ENCODE measurements at places on chromosomes 3 and 15. TPM values are rescaled to one million over a fixed set of nuclear protein-coding genes. Genes with fewer than 3 reads are reported as not detected.

DNA sequence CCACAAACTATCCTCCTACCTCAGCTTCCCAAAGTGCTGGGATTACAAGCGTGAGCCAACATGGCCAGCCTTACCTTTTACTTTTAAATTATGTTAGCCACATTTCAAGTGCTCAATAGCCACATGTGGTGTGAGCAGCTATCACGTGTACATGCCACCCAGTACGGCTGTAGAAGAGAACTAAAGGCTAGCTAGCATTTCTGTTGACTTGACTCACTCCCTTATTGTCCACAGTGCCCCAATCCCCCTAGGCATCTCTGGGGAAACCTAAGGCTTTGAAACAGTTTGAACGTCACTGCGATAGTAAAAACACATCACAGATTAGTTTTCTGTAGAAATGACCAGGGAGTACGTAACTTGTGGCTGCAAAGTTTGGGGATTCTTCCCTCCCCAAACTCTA is 12.0 kb downstream of the C15orf40 start:
- ATAC-seq, result peak; percentile 44

The PLA2G4D gene
- total RNA-seq, result 1.5 TPM

DNA sequence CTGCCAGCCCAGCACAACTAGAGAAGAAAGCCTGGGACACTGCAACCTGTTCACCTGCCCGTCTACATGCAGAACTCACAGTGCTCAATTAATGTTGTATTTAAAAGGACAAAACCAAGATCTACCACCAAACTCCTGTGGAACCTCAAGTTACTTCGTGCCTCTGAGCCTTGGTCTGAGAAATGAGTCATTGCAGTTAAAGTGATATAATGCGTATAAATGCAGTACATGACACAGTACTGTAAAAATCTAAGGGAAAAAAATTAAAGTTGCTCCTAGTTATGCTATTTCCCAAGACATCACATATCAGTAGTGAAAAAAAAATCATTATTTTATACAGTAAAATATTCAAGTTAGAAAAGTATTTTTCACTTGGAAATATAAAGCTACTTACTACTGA is 138.9 kb downstream of the ZIC4 start:
- ATAC-seq, result no peak

The CCR9 gene
- total RNA-seq, result not detected

- no peak for ATAC-seq
Observed at GRCh38 chr3:167884481-167884880, 149.0 kb downstream of the SERPINI1 start.

DNA sequence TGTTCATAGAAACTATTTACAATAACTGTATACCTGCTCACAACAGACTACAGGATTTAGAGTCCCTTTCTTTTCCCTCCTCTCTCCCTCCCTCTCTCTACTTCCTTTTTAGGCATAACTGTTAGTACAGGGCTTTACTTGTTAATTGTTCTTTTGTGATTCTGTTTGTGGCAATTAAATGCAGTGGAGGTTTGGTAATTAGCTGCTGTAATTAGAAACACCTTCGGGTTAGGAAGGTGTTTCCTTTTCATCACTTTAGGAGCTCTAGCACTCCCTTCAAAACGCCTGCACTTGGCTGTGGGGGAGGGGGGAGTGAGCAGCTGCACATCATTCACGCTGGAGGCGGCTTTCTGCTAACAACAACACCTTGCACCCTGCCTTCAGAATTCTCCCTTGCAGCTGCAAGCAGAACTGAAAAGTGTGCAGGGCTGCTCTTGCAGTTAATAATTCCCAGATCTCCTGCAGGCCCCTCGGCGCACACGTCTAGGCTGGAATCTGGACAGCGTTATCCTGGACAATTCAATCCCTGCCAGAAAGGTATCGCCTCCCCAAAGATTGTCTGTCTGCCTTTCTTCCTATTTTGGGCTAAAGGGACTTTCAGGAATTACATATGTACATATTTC is 242.6 kb upstream of the RGMA start:
- ATAC-seq, result no peak

GRCh38 chr15:39731266-39731665 is 51.4 kb downstream of the FSIP1 start:
- no peak for ATAC-seq

GRCh38 chr3:31981206-31982181 is at the start of the genes OSBPL10 and ZNF860:
Gene OSBPL10, minus strand, starts transcription at chr3:31981262. Its CDS starts 83 bp downstream, at chr3:31981179.
Gene ZNF860, plus strand, starts transcription at chr3:31981750. Its CDS starts 7,330 bp downstream, at chr3:31989080.
- peak; percentile 93 for ATAC-seq

DNA sequence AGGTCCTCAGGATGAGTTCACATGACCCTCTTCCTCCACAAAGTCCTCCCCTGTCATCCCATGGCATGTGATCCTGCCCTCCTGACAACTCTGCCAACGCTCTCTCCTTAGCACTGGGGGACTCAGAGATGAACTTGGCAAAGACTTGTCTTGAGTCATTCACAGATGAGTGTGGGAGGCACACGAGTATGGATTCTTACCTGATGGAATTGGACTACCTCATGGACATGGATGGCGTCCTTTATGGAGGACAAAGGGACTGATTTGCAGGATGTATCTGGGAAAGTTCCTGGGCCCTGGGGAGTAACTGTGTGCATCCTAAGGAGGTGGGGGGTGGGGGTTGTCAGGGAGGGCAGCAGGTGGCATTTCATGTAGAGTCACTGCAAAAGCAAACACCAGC is 38.2 kb upstream of the TOPBP1 start:
- ATAC-seq, result no peak

DNA sequence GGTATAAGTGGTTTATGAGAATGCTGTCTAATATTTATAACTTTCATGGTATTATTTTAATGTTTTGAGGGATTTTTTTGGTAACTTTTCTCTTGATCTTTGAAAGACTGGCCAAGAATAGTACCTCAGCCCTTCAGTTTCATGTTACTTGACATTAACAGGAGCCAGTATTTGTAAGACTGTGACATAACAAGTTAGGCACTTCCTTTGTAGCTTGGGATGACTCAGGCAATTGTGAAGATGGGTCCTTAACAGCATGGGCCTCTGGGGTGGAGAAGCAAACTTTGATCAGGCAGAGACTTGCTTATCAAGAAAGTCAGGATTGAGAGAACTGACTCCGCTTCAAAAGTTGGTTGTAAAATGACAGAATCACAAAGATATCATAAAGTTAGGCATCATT is 9.5 kb downstream of the LRRC49 start:
- peak; percentile 89 for ATAC-seq

DNA sequence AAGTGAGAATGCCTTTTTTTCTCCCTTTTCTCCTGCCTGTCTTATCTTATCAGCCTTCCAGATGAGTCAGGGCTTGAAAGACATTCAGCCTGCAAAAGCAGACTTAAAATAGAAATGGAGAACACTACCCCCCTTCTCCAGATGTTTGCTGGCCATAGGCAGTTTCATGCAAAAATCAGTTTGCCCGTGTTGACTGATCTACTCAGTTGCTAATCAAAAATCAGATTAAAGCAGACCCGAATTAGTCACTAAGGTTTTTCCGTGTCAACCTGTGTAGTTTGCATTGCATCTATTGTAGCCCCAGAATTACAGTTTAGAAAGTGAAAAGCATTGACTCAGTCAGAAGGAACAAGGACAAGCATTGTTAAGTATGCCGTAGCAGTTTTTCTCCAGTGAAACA is 56.2 kb downstream of the IL5RA start:
- no peak for ATAC-seq

The HSPBAP1 gene
- 3.3 TPM for total RNA-seq

DNA sequence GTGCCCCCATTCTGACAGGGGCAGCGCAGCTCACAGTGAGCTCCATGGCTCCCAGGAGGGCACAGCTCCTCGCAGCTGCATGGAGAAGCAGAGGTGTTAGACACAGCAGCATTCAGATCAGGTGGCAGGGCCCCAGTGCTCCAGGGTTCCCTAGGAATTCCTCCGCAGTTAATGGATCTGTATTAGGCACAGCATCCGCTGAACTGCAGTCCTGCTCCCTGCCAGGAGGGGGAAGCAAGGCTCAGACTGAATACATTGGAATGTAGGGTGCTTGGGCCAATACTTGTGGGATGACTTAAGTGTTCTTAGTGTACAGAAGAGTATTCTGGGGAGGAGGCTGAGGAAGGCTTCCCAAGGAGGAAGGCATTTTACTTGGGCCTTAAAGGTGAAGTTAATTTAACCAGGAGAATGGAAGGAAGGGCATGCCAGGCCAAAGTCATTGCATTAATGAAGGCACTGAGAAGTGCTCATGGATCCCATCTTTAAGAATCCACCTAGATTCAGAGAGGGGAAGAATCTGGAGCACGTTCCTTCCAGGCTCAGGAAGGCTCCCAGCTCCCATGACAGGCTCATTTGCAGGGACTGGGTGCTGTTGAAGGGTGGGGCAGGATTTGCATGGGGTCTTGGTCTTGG is 111.6 kb downstream of the RAB11A start:
- ATAC-seq, result peak; percentile 87

DNA sequence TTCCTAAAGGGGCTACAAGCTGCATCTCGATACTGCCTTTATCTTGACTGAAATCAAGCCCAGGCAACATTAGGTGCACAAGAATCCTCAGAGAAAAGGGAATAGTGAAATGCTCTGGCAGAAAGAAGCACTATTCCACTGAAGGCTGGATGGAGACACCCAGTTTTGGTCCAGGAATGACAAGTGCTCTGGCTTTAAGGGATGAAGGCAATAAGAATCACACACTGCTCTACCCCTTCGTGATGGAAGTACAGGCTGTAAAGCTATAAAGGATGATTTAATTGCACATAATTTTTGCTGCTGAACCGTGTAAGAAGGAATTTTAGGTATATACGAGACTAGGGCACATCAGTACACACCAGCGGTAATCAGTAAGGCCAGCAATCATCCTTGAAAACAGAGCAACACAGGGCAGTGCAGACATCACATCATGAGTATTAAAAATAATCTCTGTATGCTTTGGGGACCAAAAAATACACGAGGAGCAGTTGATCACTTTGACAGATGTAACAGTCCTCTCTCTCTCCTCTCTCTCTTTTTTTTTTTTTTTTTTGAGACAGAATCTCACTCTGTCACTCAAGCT is 414.6 kb upstream of the TBL1XR1 start:
- no peak for ATAC-seq

DNA sequence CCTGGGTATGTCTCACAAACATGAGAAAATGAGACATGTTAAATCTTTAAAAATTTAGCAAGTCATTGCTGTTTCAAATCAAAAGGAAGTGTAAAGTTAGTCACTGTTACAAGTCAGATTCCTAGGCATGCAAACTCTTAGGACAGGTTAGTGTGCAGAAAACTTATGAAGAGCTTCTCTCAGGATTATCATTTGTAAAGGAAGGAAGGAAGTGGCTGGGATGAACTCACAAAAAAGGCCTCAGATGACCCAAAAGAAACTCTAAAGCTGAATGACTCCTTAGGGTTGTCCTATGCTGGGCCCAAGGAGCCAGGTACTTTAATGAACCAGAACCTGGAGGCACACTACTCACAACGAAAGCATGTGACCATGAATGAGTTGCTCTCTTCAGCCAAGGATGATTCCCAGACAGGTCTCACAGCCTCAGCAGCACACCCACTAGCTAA is 25.0 kb downstream of the MSL2 start:
- ATAC-seq, result peak; percentile 91

DNA sequence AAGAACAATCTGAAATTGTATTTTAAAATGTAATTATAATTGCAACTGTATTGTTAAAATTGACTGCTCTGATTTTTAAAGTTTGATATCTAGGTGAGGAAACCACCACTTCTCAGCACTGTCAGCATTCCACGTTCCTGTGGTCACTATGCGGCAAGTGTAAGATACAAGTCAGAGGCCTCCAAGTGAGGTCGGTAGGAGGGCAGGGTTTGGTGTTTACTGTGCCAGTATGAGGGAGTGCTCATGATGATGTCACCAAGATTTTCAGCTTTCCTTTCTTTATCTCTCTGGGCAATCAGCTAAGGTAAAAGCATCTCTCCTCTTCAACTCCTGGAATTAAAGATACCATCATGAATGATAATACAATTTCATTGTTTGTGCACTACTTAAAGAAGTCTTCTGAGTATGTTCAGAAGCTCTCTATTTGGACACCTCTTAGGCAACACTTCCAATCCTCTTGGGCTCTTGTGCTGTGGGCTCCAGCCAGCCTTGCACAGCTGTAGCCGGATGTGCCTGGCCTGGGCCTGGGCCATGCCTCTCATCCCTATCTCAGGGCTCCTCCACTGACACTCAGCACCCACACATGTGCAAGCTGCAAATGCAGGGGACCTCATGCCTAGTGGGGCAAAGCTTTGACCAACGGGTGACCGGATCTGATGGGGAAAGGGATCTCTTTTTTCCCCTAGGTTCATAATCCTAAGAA is 42.9 kb downstream of the CCR3 start:
- ATAC-seq, result no peak

GRCh38 chr3:13846238-13846637 is 33.6 kb downstream of the WNT7A start:
- ATAC-seq, result no peak

- ATAC-seq, result no peak
Observed at GRCh38 chr3:2948882-2949281, 161.3 kb downstream of the IL5RA start.

DNA sequence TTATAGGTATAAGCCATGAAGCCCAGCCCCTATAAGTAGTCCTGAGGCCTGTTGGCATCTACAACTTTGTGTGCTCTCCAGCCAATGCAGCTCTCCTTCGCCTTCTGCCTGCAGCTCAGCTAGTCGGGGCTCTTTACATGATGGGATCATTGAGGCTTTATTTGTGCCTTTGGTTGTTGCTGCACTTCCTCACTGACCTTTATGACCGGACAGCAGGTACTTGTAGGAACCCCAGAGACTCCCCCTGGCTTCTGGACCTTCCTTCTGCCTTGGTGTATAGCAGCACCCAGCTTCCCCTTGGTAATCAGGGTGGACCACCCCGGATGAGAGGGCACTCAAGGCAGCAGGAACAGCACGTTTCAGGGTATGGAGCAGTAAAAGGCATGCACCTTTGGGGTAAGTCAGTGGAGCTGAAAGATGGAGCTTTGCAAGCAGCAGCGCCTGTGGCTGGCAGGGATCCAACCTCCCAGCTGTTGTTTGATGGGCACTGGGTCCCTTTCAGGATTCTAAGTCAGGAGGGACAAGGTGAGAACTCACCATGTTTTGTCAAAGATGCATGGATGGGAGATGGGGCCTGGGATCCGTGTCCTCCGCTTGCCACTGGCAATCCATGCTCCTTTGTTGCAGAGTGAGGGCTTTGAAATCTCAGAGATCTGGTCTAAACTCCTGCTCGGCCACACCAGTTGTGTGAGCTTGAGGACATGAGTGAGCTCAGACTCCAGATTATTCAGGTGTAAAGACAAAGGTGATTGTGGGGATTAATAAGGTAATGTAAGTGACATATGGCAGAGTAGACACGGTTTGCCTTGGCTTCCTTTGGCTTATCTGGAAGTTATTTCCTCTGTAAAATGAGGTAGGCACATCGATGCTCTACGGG is 65.1 kb upstream of the KLF13 start:
- no peak for ATAC-seq

DNA sequence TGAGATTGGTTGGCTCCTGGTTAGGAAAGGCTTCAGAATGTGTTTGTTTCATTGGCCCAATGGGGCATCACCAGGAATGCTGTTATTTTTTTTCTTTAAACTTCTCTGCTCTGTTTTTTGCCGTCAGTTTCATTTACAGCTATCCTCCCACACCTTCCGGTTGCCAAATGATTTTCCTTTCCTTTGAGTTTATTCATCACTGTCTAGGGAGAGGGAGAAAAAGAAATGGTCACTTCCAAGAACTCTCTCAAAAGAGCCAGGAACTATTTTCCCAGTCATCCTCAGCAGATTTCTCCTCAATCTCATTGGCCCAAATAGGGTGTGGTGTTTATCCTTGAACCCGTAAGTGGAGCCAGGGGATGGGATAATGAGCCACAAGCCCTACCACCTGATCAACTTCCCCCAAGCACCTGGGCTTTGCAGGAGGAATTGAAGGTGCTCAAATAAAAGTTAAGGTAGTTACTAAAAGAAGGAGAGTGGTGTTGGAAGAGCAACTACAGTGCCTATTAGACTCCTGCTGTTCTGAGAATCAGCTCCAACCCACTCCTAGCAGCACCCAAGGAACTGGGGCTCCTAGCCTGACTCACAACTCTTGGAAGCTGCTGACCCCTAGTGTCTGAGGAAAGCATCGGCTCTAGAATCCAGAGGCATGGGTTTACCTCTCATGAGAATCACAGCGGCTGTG is 183.8 kb upstream of the IL12A start:
- peak; percentile 93 for ATAC-seq

Data from esophagus mucosa (tissue), 1 donor.